ENCODE measurements at places on chromosomes 1 and 21. TPM values are rescaled to one million over a fixed set of nuclear protein-coding genes. Genes with fewer than 3 reads are reported as not detected.
A peak's percentile ranks its signal among the peaks of the same experiment; 100 is the strongest.

DNA sequence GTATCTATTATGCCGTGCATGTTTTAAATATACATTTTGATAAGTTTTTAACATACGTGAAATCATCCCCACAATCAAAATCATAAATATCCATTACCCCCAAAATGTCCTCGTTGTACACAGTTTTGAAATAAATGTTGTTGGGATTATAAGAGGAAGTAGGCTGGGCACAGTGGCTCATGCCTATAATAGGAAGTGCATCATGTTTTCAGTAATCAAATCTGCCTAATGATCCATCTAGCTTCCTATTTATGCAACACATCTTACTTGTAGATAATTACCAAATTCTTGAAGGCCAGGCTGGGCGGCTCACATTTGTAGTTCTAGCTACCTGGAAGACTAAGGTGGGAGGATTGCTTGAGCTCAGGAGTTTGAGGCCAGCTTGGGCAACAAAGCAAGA is 15.0 kb upstream of the IFNGR2 start:
- H3K27ac ChIP-seq = no peak overlapping the region
- H3K27me3 ChIP-seq = peaks cover 41% of the 10 kb centered on the region
- H3K4me1 ChIP-seq = peaks cover 28% of the 10 kb centered on the region

DNA sequence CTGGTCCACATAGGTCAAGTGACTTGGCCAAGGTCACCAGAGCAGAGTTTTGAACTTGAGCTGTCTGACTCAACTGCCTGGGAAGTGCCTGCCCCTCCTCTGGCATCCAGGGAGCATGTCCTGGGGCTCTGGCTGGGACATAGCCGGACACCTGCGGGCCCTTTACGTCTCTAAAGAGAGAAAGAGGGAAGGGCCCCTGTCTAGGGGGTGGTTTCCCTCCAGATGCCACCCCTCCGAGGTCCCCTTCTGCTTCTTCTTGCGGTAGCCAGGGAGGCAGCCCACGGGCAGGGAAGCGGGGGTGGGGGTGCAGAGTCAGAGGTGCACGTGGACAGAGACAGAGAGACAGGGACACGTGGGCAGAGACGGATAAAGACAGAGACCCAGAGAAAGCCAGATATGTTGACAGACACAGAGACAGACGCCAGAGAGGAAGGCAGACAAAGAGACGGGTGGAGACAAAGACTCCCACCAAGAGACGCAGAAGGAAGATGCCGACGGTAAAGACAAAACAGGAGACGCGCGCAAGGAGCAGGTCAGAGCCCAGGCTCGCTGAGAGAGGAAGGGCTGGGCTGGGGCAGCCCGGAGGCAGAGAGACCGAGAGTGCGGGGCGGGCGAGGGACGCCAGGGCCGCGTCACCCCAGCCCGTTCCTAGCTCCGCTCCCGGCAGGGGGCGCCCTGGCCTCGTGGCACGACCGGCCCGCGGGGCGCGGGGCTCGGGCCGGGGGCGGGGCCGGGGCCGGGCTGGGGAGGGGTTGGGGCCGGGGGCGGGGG is 458 bp upstream of the ALPL start:
- peak; percentile 58 for DNase-seq
- peaks cover 4% of the 10 kb centered on the region for H3K4me1 ChIP-seq
- H3K27ac ChIP-seq = no peak overlapping the region

DNA sequence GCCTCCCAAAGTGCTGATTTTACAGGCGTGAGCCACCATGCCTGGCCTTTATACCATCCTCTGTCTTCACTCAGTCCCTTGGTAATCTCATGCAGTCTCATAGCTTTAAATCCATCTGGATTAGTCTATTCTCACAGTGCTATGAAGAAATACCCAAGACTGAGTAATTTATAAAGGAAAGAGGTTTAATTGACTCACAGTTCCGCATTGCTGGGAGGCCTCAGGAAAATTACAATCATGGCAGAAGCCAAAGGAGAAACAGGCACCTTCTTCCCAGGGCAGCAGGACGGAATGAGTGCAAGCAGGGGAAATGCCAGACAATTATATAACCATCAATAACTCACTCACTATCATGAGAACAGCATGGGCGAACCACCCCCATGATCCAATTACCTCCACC is 49.1 kb upstream of the CPLANE2 start:
- H3K36me3 ChIP-seq = peaks cover 13% of the 10 kb centered on the region
- H3K27me3 ChIP-seq = no peaks in the 10 kb centered on the region
- no peak for DNase-seq

GRCh38 chr1:8625981-8626898 is 191.2 kb downstream of the RERE start:
- H3K27ac ChIP-seq = no peak overlapping the region
- H3K36me3 ChIP-seq = peaks cover 4% of the 10 kb centered on the region
- peaks cover 35% of the 10 kb centered on the region for H3K4me1 ChIP-seq
- no peak overlapping the region for H3K4me3 ChIP-seq
- no peaks in the 10 kb centered on the region for H3K27me3 ChIP-seq

DNA sequence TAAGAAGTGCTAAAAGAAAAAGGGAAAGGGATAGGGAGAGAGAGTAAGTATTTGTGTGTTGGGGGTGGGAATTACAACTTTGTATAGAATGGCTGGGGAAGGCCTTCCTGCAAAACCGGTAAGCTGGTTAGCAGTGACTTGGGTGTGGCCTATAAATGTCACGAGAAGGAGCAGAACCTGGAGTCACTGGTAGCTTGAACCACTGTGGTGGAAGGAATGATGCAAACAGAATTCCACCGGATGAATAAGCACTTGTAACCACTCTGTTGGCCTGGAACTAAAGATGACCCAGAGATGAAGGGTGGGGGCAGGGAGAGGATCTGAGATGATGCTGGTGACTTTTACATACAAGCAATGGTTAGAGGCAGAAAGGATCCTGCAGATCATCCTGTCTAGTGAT is 8.9 kb downstream of the XKR8 start:
- DNase-seq = no peak
- H3K4me1 ChIP-seq = peaks cover 14% of the 10 kb centered on the region
- no peak overlapping the region for H3K27ac ChIP-seq
- H3K27me3 ChIP-seq = no peaks in the 10 kb centered on the region

GRCh38 chr1:167401260-167401873 is 117.0 kb downstream of the CD247 start:
- H3K4me3 ChIP-seq = no peak overlapping the region
- H3K4me1 ChIP-seq = peaks cover 8% of the 10 kb centered on the region
- DNase-seq = peak; percentile 73
- H3K27ac ChIP-seq = no peak overlapping the region

- no peak overlapping the region for H3K4me3 ChIP-seq
- H3K36me3 ChIP-seq = peaks cover 50% of the 10 kb centered on the region
- peaks cover 59% of the 10 kb centered on the region for H3K4me1 ChIP-seq
- H3K27ac ChIP-seq = peak overlapping the region; percentile 36
- no peaks in the 10 kb centered on the region for H3K27me3 ChIP-seq
Measured at GRCh38 chr1:28197682-28198415, 21.4 kb upstream of the PTAFR start.

- H3K36me3 ChIP-seq = peaks cover 36% of the 10 kb centered on the region
- H3K4me3 ChIP-seq = peak within 1 kb of the TSS; percentile 91
- no peaks in the 10 kb centered on the region for H3K27me3 ChIP-seq
- peaks cover 52% of the 10 kb centered on the region for H3K4me1 ChIP-seq
- peak; percentile 80 for DNase-seq
Measured at GRCh38 chr1:27341525-27342252, at the start of gene SYTL1. TSS of gene SYTL1 (plus strand) at chr1:27342022. CDS start at chr1:27345335, 3,313 bp downstream.

DNA sequence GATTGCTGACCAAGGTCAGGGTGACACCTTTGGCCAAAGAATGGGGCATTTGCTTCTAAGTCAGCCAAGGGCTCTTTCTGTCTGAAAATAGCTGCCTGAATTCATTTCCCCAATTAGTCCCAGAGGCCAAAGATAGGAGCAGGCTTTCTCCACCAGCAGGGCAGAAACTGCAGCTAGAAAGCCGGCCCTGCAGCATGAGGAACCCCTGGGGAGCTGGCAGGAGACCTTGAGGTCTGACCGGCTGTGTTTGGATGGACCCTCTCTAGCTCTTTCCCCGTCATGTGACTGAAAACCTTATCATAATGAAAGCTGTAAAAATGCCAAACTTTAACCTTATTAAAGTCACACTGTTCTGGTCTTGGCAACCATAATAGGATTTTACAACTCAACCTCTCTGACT is 93.4 kb downstream of the CD58 start:
- no peaks in the 10 kb centered on the region for H3K4me1 ChIP-seq
- H3K36me3 ChIP-seq = no peaks in the 10 kb centered on the region
- DNase-seq = no peak
- H3K4me3 ChIP-seq = no peak overlapping the region

GRCh38 chr21:38952890-38953289 is 147.2 kb downstream of the ETS2 start:
- H3K4me3 ChIP-seq = no peak overlapping the region
- no peak overlapping the region for H3K27ac ChIP-seq
- H3K36me3 ChIP-seq = no peaks in the 10 kb centered on the region
- no peaks in the 10 kb centered on the region for H3K27me3 ChIP-seq

DNA sequence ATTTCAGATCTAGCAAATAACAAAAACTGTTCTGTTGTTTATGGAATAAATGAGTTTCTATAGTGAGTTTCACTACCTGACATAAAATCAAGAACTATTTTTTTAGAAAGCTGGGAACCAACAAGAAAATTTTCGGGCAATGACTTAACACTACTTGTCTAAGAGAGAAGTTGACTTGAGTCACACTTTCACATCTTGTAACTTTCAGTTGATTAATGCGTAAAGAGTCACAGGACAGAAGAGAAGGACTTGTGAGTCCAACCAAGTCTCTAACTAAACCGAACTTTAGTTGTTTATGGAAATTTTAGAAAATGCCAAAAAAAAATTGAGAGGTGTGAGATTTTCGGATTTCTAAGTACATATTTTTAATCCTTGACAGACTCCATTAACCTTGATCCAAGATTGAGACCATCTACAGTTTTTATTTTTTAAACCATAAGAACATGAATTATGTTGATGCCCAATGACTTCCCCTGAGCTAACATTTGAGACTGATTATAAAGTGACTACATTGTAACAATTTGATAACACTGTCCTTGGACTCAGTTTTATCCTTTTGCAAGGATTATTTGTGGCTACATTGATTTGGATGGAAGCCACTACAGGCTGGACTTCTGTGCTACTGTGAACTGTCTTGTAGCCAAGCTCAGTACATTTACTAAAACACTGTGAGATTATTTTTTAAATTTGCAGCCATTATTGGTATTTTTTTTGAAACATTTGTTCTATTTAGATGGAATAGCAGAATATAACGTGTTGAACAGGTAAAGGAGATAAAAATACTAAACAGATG is 284.0 kb downstream of the PTPRC start:
- DNase-seq = no peak
- peak overlapping the region; percentile 42 for H3K4me3 ChIP-seq
- H3K4me1 ChIP-seq = peaks cover 74% of the 10 kb centered on the region
- no peaks in the 10 kb centered on the region for H3K27me3 ChIP-seq
- peaks cover 71% of the 10 kb centered on the region for H3K36me3 ChIP-seq

FBLIM1 gene
- not detected for total RNA-seq

MROH9 gene
- total RNA-seq = not detected

THRAP3 gene
- total RNA-seq = 140 TPM

SYT14 gene
- total RNA-seq = not detected

CADM3 gene
- total RNA-seq = not detected

SELL gene
- total RNA-seq = 192 TPM

STIL gene
- total RNA-seq = 50.1 TPM
